ENCODE measurements at places on chromosomes 1 and 21.

- DNase-seq: no peak
Observed at GRCh38 chr1:12654657-12655056, 10.8 kb downstream of the AADACL4 start.

- no peak for DNase-seq
Observed at GRCh38 chr1:177710696-177711620, 258.9 kb downstream of the SEC16B start.

DNA sequence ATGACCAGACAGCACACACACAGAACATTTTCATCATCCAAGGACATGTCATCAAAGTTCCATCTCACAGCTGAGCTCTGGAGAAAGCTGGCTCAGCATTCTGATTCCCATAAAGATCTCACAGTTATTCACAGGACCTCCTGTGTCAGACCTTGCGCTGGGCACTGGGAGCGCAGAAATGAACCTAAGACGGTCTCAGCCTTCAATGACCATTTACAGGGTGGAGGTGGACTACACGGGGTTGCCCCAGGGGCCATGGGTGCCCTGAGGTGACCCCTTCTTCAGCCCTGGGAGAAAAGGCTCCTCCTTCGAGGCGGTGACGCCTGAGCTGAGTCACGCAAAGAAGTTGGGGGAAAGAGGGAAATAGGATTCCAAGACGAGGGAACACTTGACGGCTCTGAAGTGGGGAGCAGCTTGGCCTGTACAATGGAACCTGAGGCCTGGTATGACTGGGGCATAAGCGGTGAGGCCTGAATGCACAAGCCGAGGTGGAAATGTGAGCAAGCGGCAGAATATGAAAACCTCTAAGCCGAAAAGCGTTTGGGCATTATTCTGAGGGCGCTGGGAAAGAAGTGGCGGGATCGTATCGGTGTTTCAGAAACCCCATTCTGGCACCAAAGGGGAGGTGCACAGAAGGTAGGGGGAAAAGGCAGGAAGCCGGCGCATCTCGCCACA lies 797 bp downstream of the CC2D1B start:
- DNase-seq: peak; percentile 77

GRCh38 chr1:15410223-15410883 lies 665 bp downstream of the EFHD2 start:
- DNase-seq: no peak

- no peak for DNase-seq
Observed at GRCh38 chr1:20449735-20450311, 36.2 kb downstream of the CAMK2N1 start.

DNA sequence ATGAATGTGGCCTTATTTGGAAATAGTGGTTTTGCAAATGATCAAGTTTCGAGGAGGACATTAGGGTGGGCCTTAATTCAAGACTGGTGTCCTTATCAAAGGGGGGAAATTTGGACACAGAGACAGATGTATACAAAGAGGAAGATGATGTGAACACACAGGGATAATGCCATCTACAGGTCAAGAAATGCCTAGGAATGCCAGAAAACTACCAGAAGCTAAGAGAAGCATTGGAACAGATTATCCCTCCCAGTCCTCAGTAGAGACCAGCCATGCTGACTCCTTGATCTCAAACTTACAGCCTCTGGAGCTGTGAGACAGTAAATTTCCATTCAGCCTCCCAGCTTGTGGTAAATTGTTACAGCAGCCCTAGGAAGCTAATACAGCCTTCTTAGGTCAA lies 151.4 kb downstream of the PTGER3 start:
- DNase-seq: no peak

GRCh38 chr1:14662116-14662515 lies 63.6 kb downstream of the KAZN start:
- DNase-seq: no peak

- DNase-seq: no peak
Observed at GRCh38 chr1:209417761-209418160, 165.8 kb upstream of the CAMK1G start.

DNA sequence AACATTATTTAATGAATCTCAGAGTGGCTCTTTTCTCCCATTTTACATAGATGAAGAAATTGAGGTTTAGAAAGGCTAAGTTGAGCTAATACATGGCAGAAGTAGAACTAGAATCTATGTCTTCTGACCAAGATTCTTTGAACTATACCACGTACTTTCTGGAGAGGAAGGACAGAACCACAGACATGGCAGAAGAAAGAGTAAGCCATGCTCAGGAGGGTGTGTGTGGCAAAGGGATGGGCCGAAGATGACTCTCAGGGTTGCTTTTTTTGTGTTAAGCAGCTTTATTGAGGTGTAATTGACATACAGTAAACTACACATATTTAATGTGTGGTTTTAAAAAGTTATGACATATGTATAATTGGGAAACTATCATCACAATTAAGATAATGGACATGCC lies 69.5 kb downstream of the PEX14 start:
- no peak for DNase-seq

GRCh38 chr1:104163912-104164476 lies 414.3 kb downstream of the AMY1C start:
- DNase-seq: no peak

- peak; percentile 23 for DNase-seq
Observed at GRCh38 chr1:8562881-8563865, 245.3 kb downstream of the SLC45A1 start.

GRCh38 chr1:59716832-59717231 lies 97.9 kb upstream of the HOOK1 start:
- no peak for DNase-seq

DNA sequence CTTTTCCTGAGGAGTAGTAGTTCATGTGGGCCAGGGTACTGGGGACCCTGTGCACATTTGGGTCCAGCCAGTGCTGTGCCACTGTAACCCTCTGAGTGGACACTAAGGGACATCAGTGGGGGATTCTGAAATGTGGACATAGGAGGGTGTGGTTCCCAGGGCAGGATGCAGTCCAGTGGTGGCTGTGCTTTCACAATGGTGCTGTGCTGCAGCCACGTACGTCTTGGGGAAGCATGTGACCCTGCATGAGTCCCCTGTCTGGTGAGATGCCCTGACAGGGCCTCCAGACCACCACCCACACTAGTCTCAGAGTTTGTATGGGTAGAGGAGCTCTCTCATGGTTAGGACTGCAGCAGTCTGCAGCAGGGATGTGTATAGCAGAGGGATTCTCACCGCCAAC lies 37.8 kb upstream of the WNT2B start:
- DNase-seq: no peak

Measured in astrocyte of the hippocampus (primary cell).